ENCODE measurements at places on chromosomes 12 and 14. TPM values are rescaled to one million over a fixed set of nuclear protein-coding genes. Genes with fewer than 3 reads are reported as not detected.

The TGFB3 gene
- 2.2 TPM for total RNA-seq

The ITGA7 gene
- total RNA-seq: 3.9 TPM

The PLEKHA5 gene
- total RNA-seq: 12.2 TPM

GRCh38 chr12:68641138-68641537 lies 30.4 kb downstream of the RAP1B start:
- DNase-seq: no peak
- no peak overlapping the region for H3K4me3 ChIP-seq
- H3K27me3 ChIP-seq: no peaks in the 10 kb centered on the region
- H3K4me1 ChIP-seq: peaks cover 11% of the 10 kb centered on the region

- DNase-seq: no peak
- H3K4me1 ChIP-seq: no peaks in the 10 kb centered on the region
- H3K27me3 ChIP-seq: no peaks in the 10 kb centered on the region
- no peaks in the 10 kb centered on the region for H3K36me3 ChIP-seq
- H3K27ac ChIP-seq: no peak overlapping the region
These were observed 189.4 kb downstream of the NRXN3 start for GRCh38 chr14:78359581-78359980.

DNA sequence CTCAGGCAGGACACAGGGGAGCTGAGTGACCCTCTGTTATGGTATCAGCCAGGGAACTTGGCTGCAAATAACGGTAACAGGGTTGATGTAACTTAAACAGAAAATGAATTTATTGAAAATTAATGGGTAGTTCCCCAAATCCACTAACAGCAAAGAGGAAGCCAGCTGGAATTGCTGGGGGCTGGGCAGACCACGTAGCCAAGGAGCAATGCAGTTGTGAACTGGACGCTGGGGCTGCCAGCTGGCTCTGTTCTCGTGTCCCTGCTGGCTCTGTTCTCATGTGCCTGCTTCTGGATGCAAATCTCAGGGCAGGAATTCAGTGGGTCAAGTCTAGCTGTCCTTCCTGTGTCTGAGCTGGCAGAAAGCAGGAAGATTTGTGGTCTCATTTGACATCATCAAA lies 1383.3 kb upstream of the TMEM132C start:
- H3K4me3 ChIP-seq: no peak overlapping the region
- no peaks in the 10 kb centered on the region for H3K27me3 ChIP-seq
- no peak for DNase-seq
- no peak overlapping the region for H3K27ac ChIP-seq
- no peaks in the 10 kb centered on the region for H3K36me3 ChIP-seq

GRCh38 chr12:52121824-52122539 lies 42.5 kb downstream of the SMIM41 start:
- H3K36me3 ChIP-seq: no peaks in the 10 kb centered on the region
- H3K4me1 ChIP-seq: no peaks in the 10 kb centered on the region
- peak; percentile 58 for DNase-seq

DNA sequence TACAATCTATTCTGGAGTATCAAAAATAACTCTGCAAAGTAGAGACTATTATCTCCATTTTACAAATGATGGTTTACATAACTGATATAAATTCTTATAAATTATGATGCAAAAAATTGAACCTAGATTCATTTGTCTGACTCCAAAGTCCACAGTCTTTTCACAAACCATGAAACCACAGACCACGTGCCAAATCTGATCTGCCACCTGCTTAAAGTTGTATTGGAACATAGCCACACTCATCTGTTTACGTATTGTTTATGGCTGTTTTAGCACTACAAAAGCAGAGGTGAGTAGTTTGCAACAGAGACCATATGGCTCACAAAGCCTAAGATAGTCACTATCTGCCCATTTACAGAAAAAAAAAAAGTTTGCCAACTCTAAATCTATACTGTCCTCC lies 105.3 kb downstream of the KCNH5 start:
- no peaks in the 10 kb centered on the region for H3K4me1 ChIP-seq
- no peak overlapping the region for H3K4me3 ChIP-seq
- no peaks in the 10 kb centered on the region for H3K36me3 ChIP-seq
- no peak overlapping the region for H3K27ac ChIP-seq

GRCh38 chr12:117402363-117402762 lies 40.9 kb upstream of the NOS1 start:
- no peaks in the 10 kb centered on the region for H3K36me3 ChIP-seq
- no peaks in the 10 kb centered on the region for H3K27me3 ChIP-seq
- no peak for DNase-seq
- H3K4me3 ChIP-seq: no peak overlapping the region
- no peaks in the 10 kb centered on the region for H3K4me1 ChIP-seq

GRCh38 chr12:27208414-27208750 lies 35.7 kb upstream of the STK38L start:
- H3K27ac ChIP-seq: no peak overlapping the region
- no peaks in the 10 kb centered on the region for H3K27me3 ChIP-seq
- no peak overlapping the region for H3K4me3 ChIP-seq
- H3K4me1 ChIP-seq: no peaks in the 10 kb centered on the region
- no peak for DNase-seq

GRCh38 chr14:99207456-99207855 lies 64.5 kb downstream of the BCL11B start:
- H3K4me1 ChIP-seq: no peaks in the 10 kb centered on the region
- H3K27me3 ChIP-seq: no peaks in the 10 kb centered on the region
- DNase-seq: no peak
- H3K27ac ChIP-seq: no peak overlapping the region

DNA sequence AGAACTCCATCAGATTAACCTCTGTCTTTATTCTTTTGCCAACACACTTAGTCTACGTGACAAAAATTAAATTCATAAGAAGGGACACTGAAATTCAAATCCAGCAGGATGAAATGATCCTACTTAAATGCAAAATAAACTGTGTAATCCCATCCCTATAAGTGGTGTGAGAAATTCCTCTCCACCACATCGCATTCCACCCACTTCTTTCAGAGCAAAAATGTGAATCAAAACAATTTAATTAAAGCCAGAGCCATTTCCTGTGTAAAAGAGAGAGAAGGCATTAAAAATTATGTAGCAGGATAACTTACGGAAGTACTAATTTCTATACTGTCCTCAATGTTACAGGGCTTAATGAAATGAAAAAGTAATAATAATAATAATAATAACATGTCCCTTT lies 844.3 kb downstream of the GALC start:
- H3K4me1 ChIP-seq: peaks cover 2% of the 10 kb centered on the region
- H3K27ac ChIP-seq: no peak overlapping the region
- H3K27me3 ChIP-seq: no peaks in the 10 kb centered on the region
- H3K4me3 ChIP-seq: no peak overlapping the region
- no peaks in the 10 kb centered on the region for H3K36me3 ChIP-seq

DNA sequence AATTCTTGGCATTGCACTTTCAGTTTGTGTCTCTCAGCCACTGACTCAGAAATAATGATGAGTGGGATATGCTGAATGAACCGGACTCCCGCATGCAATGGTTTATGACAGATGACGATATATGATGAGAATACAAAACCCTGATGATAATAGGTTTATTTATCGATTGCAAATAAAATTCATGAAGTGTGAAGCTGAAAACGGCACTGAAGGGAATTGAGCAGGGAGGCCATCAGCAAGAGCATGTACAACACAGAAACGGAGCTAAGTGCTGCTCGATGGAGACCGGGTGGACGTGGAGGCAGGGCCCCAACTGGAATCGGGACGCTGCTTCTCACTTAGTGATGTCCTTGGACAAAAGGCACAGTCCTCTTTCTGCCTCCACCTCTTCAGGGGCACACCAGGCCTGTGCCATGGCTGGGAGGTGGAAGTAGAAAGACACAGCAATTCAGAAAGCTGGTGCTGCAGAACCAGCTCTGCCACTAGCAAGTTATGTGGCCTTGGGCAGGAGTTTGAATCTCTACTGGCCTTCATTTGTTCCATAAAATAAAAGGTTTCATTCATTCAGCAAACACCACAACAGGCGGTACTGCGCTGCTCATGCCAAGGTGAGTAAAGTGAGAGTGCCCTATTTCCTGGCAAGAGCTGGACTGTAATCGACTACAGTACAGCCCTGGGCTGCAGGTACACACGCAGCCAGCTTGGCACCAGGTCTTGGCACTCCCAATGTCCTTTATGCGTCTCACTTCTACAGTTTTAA lies 117.0 kb downstream of the EGLN3 start:
- DNase-seq: no peak
- no peaks in the 10 kb centered on the region for H3K27me3 ChIP-seq
- no peaks in the 10 kb centered on the region for H3K36me3 ChIP-seq

GRCh38 chr12:115324949-115325593 lies 641.1 kb upstream of the TBX3 start:
- no peak for DNase-seq
- no peak overlapping the region for H3K27ac ChIP-seq
- peaks cover 1% of the 10 kb centered on the region for H3K4me1 ChIP-seq
- no peaks in the 10 kb centered on the region for H3K36me3 ChIP-seq
- H3K27me3 ChIP-seq: no peaks in the 10 kb centered on the region

GRCh38 chr14:75607842-75608640 lies 29.6 kb downstream of the FLVCR2 start:
- H3K4me1 ChIP-seq: peaks cover 2% of the 10 kb centered on the region
- H3K27me3 ChIP-seq: peaks cover 29% of the 10 kb centered on the region
- H3K4me3 ChIP-seq: no peak overlapping the region

DNA sequence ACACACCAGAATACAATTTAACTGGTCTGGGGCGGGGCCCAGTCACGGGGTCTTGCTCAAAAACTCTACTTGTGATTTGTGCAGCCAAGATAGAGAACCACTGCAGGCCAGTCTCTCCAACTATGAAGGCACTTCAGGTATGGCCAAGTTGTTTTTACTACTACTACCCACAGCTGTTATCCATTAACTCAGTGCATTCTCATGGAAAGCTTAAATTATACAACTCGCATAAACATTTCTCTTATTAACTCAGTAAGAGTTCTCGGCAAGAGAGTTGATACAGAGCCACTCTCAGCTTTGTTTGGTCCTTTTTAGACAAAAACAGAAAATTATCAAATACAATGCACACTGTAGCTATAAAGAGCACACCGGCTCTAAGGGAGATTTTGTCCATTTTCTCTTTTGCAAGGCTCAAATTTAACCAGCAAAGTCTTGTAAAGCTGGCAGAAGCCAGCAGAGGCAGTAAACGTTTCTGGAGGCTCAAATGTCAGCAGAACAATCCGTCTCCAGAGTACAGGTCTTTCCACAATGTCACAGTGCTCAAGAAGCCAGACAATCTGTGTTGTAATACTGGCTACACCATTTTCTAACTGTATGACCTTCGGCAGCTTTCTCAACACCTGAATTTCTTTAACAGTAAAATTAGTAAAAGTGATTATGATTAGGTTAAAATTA lies 85.9 kb downstream of the PTGER2 start:
- peaks cover 19% of the 10 kb centered on the region for H3K4me1 ChIP-seq
- peak; percentile 74 for DNase-seq
- no peak overlapping the region for H3K4me3 ChIP-seq
- H3K27ac ChIP-seq: peak overlapping the region; percentile 87

DNA sequence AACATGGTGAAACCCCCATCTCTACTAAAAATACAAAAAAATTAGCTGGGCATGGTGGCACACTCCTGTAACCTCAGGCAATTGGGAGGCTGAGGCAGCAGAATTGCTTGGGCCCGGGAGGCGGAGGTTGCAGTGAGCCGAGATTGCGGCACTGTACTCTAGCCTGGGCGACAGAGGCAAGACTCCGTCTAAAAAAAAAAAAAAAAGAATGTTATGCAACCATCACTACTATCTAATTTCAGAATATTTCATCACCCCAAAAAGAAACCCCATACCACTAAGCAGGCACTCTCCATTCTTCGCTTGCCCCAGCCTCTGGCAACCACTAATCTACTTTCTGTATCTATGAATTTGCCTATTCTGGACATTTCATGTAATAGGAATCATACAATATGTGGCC lies 68.8 kb upstream of the AMN start:
- no peak for DNase-seq
- no peak overlapping the region for H3K4me3 ChIP-seq
- H3K36me3 ChIP-seq: no peaks in the 10 kb centered on the region
- no peak overlapping the region for H3K27ac ChIP-seq

DNA sequence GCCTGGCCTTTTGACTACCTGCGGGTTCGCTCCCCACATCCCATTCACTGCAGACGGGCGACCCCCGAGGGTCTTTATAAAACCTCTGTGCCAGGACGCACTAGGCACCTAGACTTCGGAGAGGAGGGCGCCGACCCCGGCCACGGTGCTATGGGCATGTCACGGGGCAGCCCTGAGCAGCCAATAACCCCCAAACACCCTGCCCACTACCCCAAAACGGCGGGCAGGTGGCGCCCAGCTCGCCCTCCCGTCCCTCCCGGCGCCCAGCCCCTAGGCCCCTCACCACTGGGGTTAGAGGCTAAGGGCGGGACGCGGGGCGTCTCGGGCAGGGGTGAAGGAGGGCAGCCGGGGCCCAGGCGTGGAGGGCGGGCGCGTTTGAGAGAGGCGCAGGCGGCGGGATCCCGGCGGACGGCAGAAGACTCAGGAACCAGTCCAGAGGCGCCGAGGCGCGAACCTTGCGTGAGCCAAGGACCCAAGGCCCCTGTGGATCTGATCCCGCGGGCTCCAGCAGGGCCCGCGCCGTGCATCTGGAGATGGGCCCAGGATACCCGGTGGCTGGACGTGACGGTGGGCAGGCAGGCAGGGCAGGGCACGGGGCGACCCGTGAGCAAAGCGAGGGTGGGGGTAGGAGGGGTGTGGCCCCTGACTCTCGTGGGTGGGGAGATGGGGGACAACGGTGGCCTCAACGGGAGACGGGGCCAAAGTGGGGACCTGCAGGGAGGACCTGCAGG lies 11.1 kb downstream of the KRT85 start:
- H3K4me3 ChIP-seq: no peak overlapping the region
- DNase-seq: no peak
- peaks cover 50% of the 10 kb centered on the region for H3K27me3 ChIP-seq
- H3K27ac ChIP-seq: no peak overlapping the region

GRCh38 chr14:36394593-36394992 lies 74.2 kb upstream of the MBIP start:
- no peaks in the 10 kb centered on the region for H3K4me1 ChIP-seq
- DNase-seq: no peak
- H3K27ac ChIP-seq: no peak overlapping the region
- H3K36me3 ChIP-seq: no peaks in the 10 kb centered on the region

DNA sequence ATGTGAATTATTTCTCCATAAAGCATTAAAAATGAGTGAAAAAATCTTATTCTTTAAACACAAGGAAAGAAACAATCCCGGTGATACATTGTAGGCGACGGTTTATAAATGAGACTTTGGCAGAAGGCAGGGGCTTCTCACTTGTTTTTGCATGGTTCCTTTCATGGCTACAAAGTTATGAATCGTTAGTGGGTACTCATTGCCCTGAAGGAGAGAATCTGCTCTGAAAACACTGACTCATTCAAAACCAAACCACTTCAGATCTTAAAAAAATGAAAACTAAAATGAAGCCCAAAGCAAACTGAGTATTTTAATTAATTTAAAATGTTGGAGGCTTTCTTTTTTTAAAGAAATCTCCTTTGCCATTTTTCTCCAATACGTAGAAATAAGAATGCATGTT lies 41.4 kb upstream of the AMIGO2 start:
- H3K27me3 ChIP-seq: no peaks in the 10 kb centered on the region
- no peak overlapping the region for H3K4me3 ChIP-seq
- no peaks in the 10 kb centered on the region for H3K4me1 ChIP-seq
- peak; percentile 48 for DNase-seq
- no peaks in the 10 kb centered on the region for H3K36me3 ChIP-seq
- H3K27ac ChIP-seq: no peak overlapping the region

- peaks cover 24% of the 10 kb centered on the region for H3K27me3 ChIP-seq
- no peak overlapping the region for H3K27ac ChIP-seq
- no peak for DNase-seq
- no peaks in the 10 kb centered on the region for H3K4me1 ChIP-seq
These were observed 260.3 kb upstream of the E2F7 start for GRCh38 chr12:77325511-77326236.
